ENCODE measurements at places on chromosomes 7 and 10.

DNA sequence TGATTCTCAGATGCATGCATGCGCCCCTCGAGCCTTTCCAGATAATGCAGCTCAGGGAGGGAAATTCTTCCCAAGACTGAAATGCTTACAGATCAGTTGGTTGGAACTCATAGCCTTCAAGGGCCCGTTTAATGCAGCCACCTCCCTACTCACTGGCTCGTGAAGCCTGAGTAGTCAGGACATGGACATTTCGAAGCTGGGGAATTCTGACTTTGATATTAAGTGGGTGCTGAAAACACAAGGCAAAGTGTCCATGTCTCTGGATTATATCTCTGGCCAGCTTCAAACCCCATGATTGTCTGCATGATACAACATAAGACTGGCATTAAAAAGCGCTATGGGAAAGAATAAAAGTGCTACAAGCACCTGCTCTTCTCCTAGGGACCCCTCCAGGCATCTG, 207.5 kb downstream of the HERPUD2 start:
- H3K36me3 ChIP-seq: no peaks in the 10 kb centered on the region
- DNase-seq: no peak
- no peaks in the 10 kb centered on the region for H3K4me1 ChIP-seq
- H3K4me3 ChIP-seq: no peak overlapping the region

DNA sequence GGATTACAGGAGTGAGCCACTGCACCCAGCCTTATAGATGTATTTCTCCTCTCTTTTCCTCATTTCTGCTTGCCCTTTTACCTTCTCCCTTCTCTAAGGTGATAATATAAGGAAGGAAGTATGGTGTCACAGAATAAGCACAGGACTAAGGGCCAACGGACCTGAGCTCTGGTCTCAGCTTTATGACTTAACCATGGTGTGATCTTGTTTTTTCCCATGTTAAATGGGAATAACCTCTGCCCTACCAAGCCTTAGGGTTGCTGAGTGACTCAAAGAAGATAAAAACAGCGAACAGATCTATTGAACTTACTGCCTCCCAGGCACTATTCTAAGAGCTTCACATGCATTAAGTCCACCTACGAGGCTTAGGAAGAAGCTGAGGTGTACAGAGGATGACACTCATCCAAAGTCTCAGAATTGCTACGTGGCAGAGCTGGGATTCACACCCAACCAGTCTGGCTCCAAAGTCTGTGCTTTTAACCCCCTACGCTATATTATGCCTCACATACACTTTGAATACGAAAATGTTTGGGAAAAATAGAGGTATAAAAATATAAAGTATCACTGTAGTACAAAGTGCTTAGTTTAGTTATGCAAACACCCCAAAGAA, 5.6 kb downstream of the UROS start:
- no peak for DNase-seq
- no peak overlapping the region for H3K4me3 ChIP-seq
- no peaks in the 10 kb centered on the region for H3K27me3 ChIP-seq
- H3K36me3 ChIP-seq: peaks cover 23% of the 10 kb centered on the region

GRCh38 chr10:99172128-99172738, 63.4 kb downstream of the HPSE2 start:
- no peaks in the 10 kb centered on the region for H3K4me1 ChIP-seq
- no peak overlapping the region for H3K27ac ChIP-seq
- H3K4me3 ChIP-seq: no peak overlapping the region
- no peaks in the 10 kb centered on the region for H3K27me3 ChIP-seq
- H3K36me3 ChIP-seq: no peaks in the 10 kb centered on the region

DNA sequence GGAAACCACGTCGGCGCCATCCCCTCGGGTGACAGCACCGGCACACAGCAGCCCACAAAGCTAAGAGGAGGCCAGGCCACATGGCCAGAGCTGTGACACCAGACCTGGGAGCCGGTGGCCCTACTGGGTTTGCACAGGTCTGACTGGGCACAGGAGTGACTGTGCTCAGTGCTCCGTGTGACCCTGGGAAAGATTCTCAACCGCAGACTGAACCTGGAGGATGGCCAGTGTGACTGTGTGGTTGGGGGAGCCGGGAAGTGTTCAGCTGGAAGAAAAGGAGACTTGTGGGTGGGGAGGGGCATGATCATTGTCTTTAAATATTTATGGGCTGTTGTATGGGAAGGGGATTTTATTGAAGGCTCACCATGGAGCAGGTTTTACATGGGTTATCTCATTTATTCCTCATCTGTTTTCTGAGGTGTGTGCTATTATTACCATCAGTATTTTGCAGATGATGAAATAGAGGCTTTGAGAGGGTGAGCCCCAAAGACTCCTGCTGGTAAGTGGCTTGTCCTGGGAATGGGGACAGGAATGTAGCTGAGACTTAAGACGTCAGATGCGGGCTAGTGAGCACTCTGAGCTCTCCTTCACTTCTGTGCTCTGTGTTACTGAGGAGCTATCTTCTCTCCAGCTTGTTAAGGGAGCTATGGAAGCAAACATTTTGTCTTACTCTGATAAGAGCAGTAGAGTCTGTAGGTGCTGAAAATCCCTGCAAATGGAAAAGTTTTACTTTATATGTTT, 127.5 kb downstream of the TMEM178B start:
- H3K4me3 ChIP-seq: no peak overlapping the region
- H3K36me3 ChIP-seq: no peaks in the 10 kb centered on the region
- H3K4me1 ChIP-seq: no peaks in the 10 kb centered on the region
- H3K27me3 ChIP-seq: peaks cover 11% of the 10 kb centered on the region

- DNase-seq: no peak
- no peaks in the 10 kb centered on the region for H3K36me3 ChIP-seq
- peaks cover 53% of the 10 kb centered on the region for H3K27me3 ChIP-seq
- no peak overlapping the region for H3K4me3 ChIP-seq
Measured at GRCh38 chr10:100802607-100803006, 57.2 kb downstream of the PAX2 start.

GRCh38 chr7:151744656-151745638, 132.0 kb downstream of the PRKAG2 start:
- no peaks in the 10 kb centered on the region for H3K27me3 ChIP-seq
- no peak overlapping the region for H3K27ac ChIP-seq
- no peaks in the 10 kb centered on the region for H3K36me3 ChIP-seq
- peaks cover 17% of the 10 kb centered on the region for H3K4me1 ChIP-seq

DNA sequence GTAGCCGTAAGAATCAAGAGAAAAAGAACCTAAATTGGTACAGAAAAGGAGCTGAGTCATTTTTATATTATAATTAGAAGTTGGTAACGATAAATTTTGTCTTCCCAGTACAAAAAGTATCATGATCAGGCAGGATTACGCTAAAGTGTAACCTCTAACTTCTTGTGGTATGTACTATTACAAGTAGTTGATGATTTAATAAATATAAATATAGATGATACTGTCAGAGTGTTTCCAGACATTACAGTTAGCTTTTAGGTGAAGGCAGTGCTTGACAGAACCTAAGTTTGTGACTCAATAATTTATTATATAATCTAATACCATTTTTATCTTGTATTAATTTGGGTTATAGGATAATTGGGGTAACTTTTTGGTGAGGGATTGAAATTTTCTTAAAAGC, 53.4 kb downstream of the ZEB1 start:
- no peak for DNase-seq
- H3K36me3 ChIP-seq: no peaks in the 10 kb centered on the region
- no peak overlapping the region for H3K27ac ChIP-seq
- no peaks in the 10 kb centered on the region for H3K27me3 ChIP-seq

DNA sequence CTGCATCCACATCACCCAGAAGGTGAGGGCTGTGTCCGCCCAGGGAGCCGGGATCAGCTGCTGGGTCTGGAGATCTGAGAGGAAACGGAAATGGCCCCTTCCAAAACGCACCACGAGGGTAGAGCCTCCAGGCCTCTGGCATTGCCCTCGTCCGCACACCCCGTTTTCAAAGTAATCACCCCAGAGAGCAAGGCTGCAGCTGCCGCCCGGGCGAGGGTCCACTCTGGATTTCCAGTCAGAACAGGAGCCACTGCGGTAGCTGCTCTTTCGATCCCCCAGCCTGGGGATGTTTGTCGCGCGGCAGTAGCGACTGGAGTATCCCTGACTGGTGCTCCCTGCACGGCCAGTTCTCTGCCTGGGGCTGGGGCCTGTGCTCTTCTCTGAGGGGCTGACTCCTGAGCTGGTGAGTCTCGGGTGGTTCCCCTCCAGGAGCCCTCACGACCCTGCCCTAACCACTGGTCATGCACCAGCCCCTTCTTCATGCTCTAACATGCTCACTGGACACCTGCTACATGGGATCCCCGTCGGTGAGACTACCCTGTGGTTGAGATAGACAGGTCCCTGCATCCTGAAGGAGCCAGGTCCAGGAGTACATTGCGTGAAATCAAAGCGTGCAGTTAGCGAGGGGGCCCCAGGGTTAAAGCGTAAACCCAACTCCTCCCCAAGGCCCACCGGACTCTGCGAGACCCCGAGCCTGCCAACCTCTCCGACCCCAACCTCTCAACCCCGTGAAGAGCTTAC, 99.2 kb downstream of the FOXL3 start:
- H3K27me3 ChIP-seq: peaks cover 4% of the 10 kb centered on the region
- peaks cover 3% of the 10 kb centered on the region for H3K36me3 ChIP-seq
- DNase-seq: no peak
- no peak overlapping the region for H3K27ac ChIP-seq
- H3K4me3 ChIP-seq: no peak overlapping the region

GRCh38 chr10:110074758-110075671, 67.2 kb downstream of the ADD3 start:
- no peak for DNase-seq
- H3K4me1 ChIP-seq: peaks cover 85% of the 10 kb centered on the region
- H3K4me3 ChIP-seq: peak overlapping the region; percentile 13
- H3K27me3 ChIP-seq: no peaks in the 10 kb centered on the region
- peaks cover 35% of the 10 kb centered on the region for H3K36me3 ChIP-seq

GRCh38 chr10:97069576-97070362, 116.0 kb downstream of the SLIT1 start:
- H3K4me1 ChIP-seq: peaks cover 9% of the 10 kb centered on the region
- no peaks in the 10 kb centered on the region for H3K36me3 ChIP-seq
- peaks cover 17% of the 10 kb centered on the region for H3K27me3 ChIP-seq

DNA sequence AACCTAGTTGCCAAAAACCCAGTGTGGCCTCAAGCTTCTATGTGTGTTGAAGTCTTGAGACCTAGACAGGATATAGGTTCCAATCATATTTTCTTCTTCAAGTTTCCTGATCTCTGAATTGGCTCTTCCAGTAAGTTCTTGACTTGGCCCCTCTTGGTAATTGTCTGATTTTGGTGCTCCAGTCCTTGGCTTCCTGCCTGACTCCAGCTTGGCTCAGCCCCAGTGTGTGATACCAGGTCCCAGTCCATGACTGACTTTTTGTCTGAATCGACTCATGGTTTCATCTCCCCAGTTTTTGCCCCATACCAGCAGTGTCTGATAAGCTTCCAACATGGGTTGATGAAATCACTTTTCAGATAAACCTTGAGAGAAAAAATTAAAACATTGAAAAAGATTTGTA, 72.3 kb downstream of the FAS start:
- DNase-seq: no peak
- H3K27me3 ChIP-seq: peaks cover 25% of the 10 kb centered on the region
- no peak overlapping the region for H3K4me3 ChIP-seq
- no peaks in the 10 kb centered on the region for H3K4me1 ChIP-seq
- H3K27ac ChIP-seq: no peak overlapping the region

GRCh38 chr7:49386792-49387191, 386.6 kb upstream of the VWC2 start:
- no peak overlapping the region for H3K4me3 ChIP-seq
- no peak overlapping the region for H3K27ac ChIP-seq
- H3K4me1 ChIP-seq: no peaks in the 10 kb centered on the region
- no peaks in the 10 kb centered on the region for H3K27me3 ChIP-seq

GRCh38 chr10:94192333-94192732, 170.4 kb downstream of the NOC3L start:
- no peak overlapping the region for H3K27ac ChIP-seq
- no peak for DNase-seq
- H3K4me3 ChIP-seq: no peak overlapping the region
- H3K27me3 ChIP-seq: peaks cover 10% of the 10 kb centered on the region

GRCh38 chr7:135164357-135165061, 6.0 kb downstream of the CYREN start:
- no peak overlapping the region for H3K4me3 ChIP-seq
- H3K4me1 ChIP-seq: peaks cover 58% of the 10 kb centered on the region
- peaks cover 86% of the 10 kb centered on the region for H3K36me3 ChIP-seq
- H3K27ac ChIP-seq: peak overlapping the region; percentile 32
- no peak for DNase-seq

GRCh38 chr7:45581271-45581780, 7.2 kb downstream of the ADCY1 start:
- H3K27ac ChIP-seq: no peak overlapping the region
- no peak for DNase-seq
- H3K36me3 ChIP-seq: no peaks in the 10 kb centered on the region
- no peak overlapping the region for H3K4me3 ChIP-seq
- peaks cover 8% of the 10 kb centered on the region for H3K27me3 ChIP-seq

- H3K4me3 ChIP-seq: no peak overlapping the region
- no peaks in the 10 kb centered on the region for H3K36me3 ChIP-seq
- peak overlapping the region; percentile 25 for H3K27ac ChIP-seq
- peaks cover 77% of the 10 kb centered on the region for H3K27me3 ChIP-seq
- H3K4me1 ChIP-seq: peaks cover 34% of the 10 kb centered on the region
Measured at GRCh38 chr10:101217450-101218281, 11.6 kb downstream of the LBX1 start.

DNA sequence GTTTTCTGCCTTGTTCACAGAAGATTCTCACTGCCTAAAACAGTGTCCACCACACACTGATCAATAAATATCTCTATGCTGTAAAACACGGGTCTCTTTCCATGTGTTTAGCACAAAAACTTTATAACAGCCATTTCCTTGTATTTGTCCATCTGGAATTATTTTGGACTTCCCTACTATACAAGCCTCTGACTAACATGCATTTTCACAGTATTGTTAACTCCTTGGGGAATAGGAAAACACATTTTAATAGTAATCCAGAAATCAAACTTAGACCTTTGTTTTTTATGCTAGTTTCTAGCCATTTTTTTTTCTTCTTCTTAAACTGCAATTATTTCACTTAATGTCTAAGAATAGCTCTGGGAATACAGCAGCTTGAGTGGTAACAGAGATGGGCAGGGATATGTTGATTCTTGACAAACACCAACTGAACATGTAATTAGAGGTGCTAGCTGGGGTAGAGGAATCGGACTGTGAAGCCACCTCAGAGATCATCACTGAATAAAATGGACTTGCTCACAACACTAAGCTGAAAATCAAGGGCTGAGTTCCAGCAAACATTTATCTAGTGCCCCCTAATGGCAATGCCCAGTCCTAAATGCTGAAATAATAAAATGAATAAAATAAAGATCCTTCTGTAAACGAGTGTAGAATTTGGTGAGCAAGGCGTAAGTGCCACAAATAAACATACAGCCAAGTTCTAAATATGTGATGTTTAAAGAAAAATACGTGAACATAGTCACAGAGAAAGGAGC, 593.1 kb downstream of the SORCS1 start:
- H3K4me3 ChIP-seq: no peak overlapping the region
- no peaks in the 10 kb centered on the region for H3K36me3 ChIP-seq
- H3K27ac ChIP-seq: no peak overlapping the region
- H3K4me1 ChIP-seq: no peaks in the 10 kb centered on the region
